COLO829 (cell line): ENCODE measurements at places on chromosomes 5 and 9.
A peak's percentile ranks its signal among the peaks of the same experiment; 100 is the strongest.

DNA sequence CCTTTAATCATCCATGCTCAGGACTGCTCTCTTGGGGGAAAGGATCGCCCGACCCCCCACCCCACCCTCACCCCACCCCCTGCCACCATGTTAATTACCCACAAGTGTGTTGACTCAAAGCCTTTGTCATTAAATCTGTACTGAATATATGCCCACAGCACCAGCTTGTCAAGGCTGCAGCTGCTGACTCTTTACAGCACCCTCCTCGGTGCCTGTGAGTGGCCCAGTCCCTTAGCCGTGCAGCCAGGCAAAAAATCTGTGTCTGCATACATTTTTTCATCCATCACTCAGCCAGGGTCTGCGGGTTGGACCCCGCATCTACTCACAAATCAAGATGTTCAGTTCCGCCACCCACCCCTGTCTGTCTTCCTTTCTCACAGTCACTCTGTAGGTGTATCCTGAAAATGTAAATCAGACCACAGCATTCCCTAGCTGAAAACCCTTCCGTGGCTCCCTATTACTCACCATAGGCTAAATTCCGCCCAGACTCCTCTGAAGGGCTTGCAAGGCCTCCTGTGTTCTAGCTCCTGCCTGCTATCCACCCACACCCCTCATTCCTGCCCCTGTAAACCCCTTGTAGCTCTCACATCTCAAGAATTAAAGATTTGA lies 53.7 kb upstream of the KCNIP1 start:
- DNase-seq: no peak

- no peak for DNase-seq
These were observed 55.4 kb downstream of the ARHGAP26 start for GRCh38 chr5:142825378-142826089.

DNA sequence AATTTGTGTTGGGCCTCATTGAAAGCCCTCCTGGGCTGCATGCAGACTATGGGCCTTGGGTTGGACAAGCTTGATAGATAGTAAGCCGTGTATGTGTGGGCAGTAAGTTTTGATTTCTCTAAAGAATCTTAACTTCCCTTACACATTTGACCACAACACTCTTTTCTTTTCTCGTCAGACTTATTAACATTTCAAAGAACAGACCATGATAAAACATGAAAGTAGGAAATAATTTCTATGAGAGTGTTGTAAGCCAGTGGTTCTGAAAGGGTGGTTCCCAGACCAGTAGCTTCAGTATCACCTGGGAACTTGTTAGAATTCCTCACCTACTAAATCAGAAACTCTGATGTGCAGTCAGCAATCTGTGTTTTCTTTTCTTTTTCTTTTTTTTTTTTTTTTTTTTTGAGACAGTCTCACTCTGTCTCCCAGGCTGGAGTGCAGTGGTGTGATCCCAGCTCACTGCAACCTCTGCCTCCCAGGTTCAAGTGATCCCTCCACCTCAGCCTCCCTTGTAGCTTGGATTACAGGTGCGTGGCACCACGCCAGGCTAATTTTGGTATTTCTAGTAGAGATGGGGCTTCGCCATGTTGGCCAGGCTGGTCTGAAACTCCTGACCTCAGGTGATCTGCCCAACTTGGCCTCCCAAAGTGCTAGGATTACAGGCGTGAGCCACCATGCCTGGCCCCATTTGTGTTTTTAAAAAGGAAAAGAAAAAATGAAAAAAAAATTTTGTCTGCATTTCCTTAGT lies 20.0 kb upstream of the GCNT1 start:
- no peak for DNase-seq

- peak; percentile 41 for DNase-seq
These were observed 58.6 kb downstream of the IL6ST start for GRCh38 chr5:55936100-55936693.

GRCh38 chr9:19127871-19128500 lies 694 bp upstream of the PLIN2 start:
- no peak for DNase-seq

DNA sequence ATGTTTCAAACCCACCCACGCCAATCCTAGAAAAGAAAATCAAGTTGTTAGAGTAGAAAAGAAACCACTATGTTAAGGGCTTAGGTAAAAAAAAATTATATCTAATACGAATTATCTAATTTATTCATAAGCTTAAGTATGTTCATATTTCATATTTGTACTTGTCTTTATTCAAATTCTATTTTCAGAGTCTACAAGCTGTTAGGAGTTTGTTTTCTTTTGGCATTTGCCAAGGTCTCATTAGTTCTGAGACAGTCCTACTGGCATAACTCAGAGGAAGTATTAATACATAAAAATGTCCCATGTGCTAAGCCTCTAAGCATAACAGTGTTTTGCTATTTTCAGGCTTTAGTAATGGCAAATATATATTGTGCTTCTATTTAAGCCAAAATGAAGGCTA lies 57.6 kb downstream of the STARD4 start:
- DNase-seq: no peak

DNA sequence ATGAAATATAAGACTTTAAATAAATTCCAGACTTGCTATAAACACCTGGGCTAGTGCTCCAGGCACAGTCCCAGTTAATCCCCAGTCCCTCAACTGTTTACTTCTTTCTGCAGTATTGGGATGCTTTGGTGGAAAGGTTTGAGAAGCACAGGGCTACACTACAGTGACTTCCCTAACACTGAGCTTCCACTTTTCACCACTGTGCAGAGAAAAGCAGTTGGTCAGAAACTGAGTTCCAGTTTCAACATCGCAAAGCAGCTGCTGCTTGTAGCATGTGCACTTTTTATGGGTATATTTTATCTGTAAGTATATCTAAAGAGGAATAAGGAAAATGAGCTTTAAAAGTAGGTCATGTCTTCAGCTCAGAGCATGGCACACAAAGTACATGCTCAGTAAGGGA lies 339.7 kb downstream of the NTRK2 start:
- DNase-seq: no peak

GRCh38 chr9:94588681-94589080 lies 4.9 kb downstream of the FBP2 start:
- no peak for DNase-seq
